ENCODE measurements at places on chromosomes 4 and X. TPM values are rescaled to one million over a fixed set of nuclear protein-coding genes. Genes with fewer than 3 reads are reported as not detected.
A peak's percentile ranks its signal among the peaks of the same experiment; 100 is the strongest.

The PNMA3 gene
- total RNA-seq: 1.2 TPM

DNA sequence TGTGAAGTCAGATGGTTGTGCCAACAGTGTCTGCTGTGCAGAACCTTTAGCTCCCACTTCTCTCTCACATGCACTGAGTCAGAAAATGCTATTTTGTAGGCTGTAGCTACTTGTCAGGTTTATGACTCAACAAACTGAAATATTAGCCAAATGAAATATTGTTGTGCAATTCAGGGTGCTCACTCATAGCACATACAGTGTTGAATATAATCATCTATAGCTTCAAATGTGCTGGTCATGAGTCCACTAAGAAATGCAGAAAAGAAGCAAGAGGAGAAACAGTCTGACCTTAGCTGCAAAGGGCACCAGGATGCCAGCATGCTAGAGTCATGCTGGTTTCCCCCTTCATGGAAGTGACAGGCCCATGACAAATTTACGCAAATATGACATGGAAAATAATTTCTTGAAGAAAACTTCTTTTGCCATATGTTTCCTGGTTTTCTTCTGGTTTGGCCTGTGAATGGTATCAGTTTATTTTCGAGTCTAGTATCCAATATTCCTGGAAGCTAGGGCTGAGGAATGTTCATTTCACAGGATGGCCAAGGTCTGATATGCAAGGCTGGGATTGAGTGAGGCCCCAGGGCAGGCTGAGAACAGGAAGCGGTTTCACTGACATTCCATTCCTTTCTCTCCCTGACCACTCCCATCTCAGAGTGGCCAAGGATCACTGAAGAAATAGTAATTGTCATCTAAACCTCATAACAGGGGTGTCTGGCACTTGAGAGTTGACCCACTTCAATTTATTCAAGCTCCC is 10.3 kb upstream of the CXCL2 start:
- H3K4me3 ChIP-seq: no peak overlapping the region
- H3K36me3 ChIP-seq: no peaks in the 10 kb centered on the region
- peaks cover 7% of the 10 kb centered on the region for H3K4me1 ChIP-seq
- H3K27ac ChIP-seq: peak overlapping the region; percentile 63

DNA sequence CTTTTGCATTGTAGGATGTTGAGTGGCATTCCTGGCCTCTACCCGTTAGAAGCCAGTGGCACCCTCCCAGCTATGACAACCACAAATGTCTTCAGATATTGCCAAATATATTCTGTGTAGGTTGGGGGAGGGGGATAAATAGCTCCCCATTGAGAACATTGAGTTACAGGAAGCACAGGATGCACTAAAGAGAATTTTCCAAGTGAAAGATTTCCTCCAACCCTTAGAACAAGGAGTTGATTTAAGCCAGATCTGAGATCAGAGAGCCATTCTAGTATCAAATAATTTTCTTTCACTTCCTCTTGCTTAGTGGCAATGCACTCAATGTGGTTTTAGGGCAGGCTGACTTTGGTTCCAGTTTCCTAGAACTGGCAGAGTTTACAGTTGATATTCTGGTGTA is 436.6 kb downstream of the C4orf33 start:
- H3K36me3 ChIP-seq: no peaks in the 10 kb centered on the region
- no peaks in the 10 kb centered on the region for H3K27me3 ChIP-seq
- H3K4me1 ChIP-seq: no peaks in the 10 kb centered on the region
- H3K27ac ChIP-seq: no peak overlapping the region
- no peak overlapping the region for H3K4me3 ChIP-seq

The SLC6A14 gene
- total RNA-seq: 0.18 TPM

GRCh38 chr4:1603413-1604135 is 80.5 kb downstream of the FAM53A start:
- H3K36me3 ChIP-seq: no peaks in the 10 kb centered on the region
- no peaks in the 10 kb centered on the region for H3K27me3 ChIP-seq
- DNase-seq: no peak
- H3K4me3 ChIP-seq: no peak overlapping the region

The DCAF16 gene
- 15.1 TPM for total RNA-seq

DNA sequence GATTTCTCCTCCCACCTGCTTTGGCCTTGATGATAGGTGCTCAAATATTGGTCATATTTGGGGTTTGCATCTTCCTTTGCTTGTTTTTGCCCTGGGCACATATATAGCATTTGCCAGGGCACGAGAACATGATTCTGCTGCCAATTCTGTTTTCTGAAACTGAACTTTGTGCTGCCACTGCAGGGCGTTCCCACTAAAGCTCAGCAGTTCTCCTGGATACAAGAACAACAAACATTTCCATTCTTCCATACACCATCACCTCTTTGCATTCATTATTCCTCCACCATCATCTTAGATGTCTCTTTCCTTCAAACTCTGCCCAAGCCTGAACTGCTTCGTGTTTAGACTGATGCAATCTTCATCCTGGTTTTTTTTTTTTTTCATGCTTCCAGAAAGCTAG is 36.3 kb upstream of the GATB start:
- no peaks in the 10 kb centered on the region for H3K27me3 ChIP-seq
- no peak overlapping the region for H3K4me3 ChIP-seq
- no peak overlapping the region for H3K27ac ChIP-seq
- H3K4me1 ChIP-seq: no peaks in the 10 kb centered on the region

The POU3F4 gene
- not detected for total RNA-seq

The ADGRL3 gene
- total RNA-seq: 39.6 TPM

DNA sequence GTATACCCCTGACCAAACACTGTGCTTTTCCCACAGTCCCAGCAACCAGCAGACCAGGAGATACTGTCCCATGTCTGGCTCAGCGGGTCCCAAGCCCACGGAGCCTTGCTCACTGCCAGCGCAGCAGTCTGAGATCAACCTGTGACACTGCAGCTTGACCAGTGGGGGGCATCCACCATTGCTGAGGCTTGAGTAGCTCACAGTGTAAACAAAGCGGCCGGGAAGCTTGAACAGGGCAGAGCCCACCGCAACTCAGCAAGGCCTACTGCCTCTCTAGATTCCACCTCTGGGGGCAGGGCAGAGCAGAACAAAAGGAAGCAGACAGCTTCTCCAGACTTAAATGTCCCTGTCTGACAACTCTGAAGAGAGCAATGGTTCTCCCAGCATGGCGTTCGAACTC is 58.1 kb downstream of the SLC10A6 start:
- no peaks in the 10 kb centered on the region for H3K36me3 ChIP-seq
- H3K27me3 ChIP-seq: no peaks in the 10 kb centered on the region
- no peak for DNase-seq
- H3K27ac ChIP-seq: no peak overlapping the region
- no peak overlapping the region for H3K4me3 ChIP-seq

GRCh38 chrX:7709845-7710244 is 133.1 kb upstream of the VCX start:
- H3K36me3 ChIP-seq: no peaks in the 10 kb centered on the region
- no peak for DNase-seq
- no peak overlapping the region for H3K4me3 ChIP-seq
- H3K27me3 ChIP-seq: no peaks in the 10 kb centered on the region

DNA sequence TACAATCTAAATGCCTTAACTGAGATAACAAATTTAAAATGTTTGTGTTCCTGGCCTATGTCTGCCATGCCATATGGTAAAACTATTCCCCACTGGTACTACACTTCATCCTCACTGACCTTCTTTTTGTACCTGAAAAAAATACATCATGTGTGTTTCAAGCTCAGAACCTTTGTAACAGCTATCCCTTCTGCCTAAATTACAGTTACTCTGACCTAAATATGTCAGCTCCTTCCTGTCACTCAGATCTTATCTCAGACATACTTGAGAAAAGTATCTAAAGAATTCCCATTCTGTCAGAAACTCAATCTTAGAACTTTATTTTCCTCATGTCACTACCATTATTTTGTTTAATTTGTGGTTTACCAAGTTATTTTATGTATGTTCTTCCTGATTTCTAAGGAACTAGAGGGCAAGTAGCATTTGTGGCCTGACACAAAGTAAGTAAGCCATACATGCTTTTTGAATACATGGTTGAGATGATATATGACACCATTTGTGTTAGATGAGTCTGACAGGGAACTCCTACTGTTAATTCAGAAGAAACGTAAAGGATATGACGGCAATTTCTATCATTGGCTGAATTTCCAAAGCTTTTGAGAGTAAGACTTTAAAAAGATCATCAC is 456.5 kb upstream of the NDST3 start:
- no peak overlapping the region for H3K4me3 ChIP-seq
- no peaks in the 10 kb centered on the region for H3K4me1 ChIP-seq
- no peaks in the 10 kb centered on the region for H3K36me3 ChIP-seq
- no peak overlapping the region for H3K27ac ChIP-seq
- H3K27me3 ChIP-seq: no peaks in the 10 kb centered on the region

GRCh38 chrX:104697294-104697693 is 131.3 kb downstream of the IL1RAPL2 start:
- H3K4me1 ChIP-seq: no peaks in the 10 kb centered on the region
- H3K27me3 ChIP-seq: no peaks in the 10 kb centered on the region
- H3K27ac ChIP-seq: no peak overlapping the region
- H3K36me3 ChIP-seq: no peaks in the 10 kb centered on the region

DNA sequence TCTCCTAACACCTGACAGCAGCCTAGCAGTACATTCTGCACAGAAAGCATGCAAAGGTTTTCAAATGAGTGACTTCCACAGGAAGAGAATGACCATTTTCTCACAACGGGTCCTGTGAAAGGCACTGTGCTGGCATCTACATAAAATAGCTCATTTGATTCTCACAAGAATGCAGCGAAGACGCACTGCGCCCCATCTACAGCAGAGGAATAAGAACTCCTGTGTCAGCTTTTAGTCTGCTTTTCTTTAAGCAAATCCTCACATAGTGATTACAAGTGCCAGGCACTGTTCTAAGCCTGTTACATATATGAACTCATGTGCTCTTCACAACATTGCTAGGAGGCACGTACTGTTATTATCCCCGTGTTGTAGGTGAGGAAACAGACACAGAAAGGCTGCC is 62.5 kb downstream of the AFAP1 start:
- no peaks in the 10 kb centered on the region for H3K27me3 ChIP-seq
- H3K27ac ChIP-seq: peak overlapping the region; percentile 56
- DNase-seq: no peak
- no peaks in the 10 kb centered on the region for H3K36me3 ChIP-seq

DNA sequence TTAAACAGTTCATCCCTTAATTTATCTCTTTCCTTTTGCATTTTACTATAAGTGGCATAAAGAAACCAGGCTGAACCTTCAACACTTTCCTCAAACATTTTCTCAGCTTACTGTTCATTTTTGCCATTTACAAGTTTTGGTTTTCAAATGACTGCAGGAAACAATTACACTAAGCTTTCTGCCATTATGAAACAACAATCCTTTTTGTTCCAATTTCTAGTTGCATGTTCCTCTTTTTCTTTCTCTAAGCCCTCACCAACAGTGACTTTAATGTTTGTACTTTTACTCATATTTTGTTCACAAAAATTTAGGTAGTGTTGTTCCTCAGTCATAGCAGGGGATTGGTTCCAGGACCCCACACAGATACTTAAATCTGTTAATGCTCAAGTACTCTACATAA is 1526.1 kb downstream of the STIM2 start:
- no peak for DNase-seq
- H3K27ac ChIP-seq: no peak overlapping the region

GRCh38 chr4:40908297-40908696 is 158.5 kb downstream of the NSUN7 start:
- no peak overlapping the region for H3K4me3 ChIP-seq
- no peak overlapping the region for H3K27ac ChIP-seq
- no peaks in the 10 kb centered on the region for H3K4me1 ChIP-seq

DNA sequence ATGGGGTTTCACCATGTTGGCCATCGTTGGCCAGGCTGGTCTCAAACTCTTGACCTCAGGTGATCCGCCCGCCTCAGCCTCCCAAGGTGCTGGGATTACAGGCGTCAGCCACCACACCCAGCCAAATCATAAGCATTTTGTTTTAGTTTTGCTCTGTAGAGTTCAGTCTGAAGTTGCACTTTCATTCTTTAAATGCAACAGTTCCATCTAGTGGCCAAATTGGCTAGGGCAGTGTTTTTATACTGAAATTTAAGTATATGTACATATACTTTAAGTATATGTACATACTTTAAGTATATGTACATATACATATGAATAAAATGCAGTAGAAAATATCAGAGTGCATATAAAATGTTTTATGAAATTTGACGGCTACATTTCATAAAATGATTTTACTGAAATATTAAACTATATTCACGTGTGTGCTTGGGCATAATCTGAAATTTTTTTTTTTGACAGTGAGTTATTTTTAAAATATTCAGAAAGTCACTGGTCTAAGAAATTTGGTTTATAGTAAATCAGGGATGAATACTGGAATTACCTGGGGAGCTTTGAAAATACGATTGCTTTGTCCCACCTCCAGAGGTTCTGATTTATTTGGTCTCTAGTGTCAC is 145.5 kb downstream of the NWD2 start:
- no peak for DNase-seq
- no peaks in the 10 kb centered on the region for H3K4me1 ChIP-seq
- H3K4me3 ChIP-seq: no peak overlapping the region
- no peak overlapping the region for H3K27ac ChIP-seq
